ENCODE measurements at places on chromosomes 6 and 20.

GRCh38 chr6:37232430-37233017 lies 25.0 kb upstream of the TBC1D22B start:
- no peak for DNase-seq

DNA sequence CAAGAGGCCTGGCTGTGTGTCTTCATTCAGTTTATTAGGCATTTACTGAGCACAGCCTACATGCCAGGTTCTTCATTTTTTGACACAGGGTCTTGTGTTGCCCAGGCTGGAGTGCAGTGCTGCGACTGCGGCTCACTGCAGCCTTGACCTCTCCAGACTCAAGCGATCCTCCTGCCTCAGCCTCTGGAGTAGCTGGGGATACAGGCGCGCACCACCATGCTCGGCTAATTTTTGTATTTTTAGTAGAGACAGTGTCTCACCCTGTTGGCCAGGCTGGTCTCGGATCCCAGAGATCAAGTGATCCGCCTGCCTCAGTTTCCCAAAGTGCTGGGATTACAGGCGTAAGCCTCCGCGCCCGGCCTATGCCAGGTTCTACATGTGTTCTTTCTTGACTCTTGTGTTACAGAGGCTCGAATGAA lies 601 bp upstream of the ATRN start:
- no peak for DNase-seq

DNA sequence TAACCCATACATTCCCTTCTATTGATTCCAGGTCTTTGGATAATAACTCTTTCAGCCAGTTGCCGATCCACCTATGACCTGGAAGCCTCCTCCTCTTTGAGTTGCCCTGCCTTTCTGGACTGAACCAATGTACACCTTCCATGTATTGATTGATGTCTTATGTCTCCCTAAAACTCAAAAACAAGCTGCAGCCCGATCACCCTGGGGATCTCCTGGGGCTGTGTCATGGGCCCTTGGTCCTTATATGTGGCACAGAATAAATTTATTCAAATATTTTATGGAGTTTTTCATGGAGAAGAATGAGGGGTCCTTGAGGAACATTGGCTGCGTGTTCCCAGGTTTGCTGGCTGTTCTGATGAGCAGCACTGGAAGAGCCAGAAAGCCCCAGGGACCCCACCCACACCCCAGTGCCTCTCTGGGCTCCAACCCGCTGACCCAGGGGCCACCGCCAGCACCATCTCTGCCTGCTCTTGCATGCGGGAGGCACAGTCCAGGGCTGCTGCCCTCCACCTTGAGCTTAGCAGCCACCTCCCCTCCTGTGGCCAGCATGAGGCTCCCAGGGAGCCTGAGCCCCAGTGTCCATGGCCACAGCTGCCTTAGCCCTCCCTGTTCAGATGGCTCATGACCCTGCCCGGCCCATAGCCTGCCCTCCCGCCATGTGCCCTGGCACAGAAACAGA lies 36.5 kb upstream of the CST7 start:
- DNase-seq: no peak

DNA sequence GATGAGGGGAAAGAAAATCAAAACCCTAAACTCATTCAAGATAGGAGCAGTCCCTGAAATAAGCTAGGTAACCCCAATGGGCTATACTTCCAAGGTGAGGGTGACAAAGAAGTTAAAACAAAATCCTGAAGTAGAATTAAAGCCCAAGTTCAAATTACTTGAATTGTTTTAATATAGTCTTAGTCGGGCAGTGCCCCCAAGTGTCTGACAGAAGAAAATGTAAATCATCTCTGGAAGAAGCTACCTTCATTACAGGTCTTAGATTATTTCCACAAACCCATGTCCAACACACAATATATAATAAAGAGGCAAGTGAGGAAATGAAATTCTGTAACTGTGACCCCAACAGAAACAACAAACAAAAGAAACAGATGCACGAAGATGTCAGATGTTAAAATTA lies 36.8 kb upstream of the L3MBTL3 start:
- no peak for DNase-seq

- DNase-seq: no peak
Observed at GRCh38 chr20:34210271-34210670, 31.0 kb upstream of the ASIP start.

GRCh38 chr20:10487142-10488136 lies 52.3 kb downstream of the SLX4IP start:
- no peak for DNase-seq

DNA sequence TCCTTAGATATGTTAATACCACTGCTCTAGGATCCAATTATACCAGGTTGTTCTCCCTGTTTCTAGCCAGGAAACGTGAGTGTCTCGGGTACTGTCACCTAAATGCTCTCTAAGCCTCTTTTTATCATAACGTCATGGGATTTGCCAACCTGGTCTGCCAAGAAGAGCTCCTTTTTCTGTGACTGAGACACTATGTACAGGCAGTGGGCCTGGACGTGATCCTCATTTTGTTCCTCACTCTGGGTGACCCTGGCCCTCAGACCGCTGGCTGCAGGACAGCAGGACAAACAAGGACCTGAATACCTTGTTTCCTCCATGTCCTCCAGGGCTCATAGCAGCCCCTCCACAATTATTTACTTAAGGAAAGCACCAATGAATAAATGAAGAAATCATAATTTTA lies 69.1 kb downstream of the CD164 start:
- DNase-seq: no peak

DNA sequence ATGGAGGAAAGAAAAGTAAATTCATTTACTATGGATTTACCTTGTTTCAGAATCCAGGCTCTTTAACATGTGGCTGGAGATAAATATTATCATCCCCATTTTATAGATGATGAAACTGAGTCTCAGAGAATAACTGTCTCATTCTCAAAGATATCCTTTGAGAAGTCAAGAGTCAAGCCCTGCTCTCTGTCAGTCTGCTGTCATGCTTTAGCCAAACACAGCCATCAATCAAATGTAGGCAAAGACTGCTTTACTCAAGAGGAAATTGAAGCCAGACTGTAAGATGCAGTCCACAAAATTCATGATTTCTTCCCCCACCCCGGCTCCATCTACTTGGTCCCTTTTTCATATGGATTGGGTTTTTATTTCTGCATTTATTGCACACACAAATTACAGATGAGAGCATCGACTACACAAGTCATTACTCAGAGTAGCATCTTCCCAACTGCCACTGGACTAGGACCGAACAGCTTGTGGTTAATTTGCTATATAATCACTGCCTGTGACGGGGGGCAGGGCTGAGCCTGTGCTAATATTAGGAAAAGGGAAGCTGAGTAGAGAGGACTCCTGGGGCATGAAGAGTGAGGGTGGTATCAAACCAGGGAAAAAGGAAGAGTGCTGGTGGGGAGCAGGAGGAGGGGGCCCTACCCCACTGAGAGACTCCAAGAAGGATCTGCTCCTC lies 102.7 kb upstream of the TOP1 start:
- no peak for DNase-seq

DNA sequence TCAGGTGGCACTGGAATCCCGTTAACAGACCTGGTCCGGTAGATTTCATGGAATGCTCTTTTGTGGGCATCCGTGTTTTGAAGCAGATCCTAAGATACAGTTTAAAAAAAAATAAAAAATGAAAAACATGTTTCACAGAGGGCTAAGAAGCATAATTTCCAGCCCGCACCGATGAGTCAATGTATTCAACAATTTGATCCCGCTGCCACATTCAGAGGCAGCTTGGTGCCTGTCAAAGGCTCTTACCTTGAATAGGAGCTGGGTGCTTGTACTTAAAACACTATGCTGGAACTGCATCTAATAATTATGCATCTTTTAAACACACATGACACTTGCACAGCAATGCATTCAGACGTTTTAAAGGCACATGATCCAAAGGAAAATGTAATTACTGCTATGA lies 164.8 kb downstream of the SYNE1 start:
- no peak for DNase-seq

DNA sequence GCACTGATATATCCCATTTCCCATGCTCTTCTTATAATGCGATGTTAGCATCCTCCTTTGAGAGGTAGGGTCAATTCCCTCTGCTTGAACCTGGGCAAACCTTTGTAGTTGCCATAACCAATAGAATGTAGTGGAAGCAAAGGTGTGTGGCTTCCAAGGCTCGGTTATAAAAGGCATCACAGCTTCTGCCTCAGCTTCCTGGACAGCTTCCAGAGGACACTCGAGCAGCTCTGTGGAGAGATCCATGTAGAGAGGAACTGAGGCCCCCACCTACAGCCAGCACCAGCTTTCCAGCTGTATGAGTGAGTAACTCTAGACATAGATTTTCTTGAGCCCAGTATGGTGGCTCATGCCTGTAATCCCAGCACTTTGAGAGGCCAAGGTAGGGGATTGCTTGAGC lies 36.7 kb downstream of the FGD2 start:
- DNase-seq: no peak

GRCh38 chr6:134000443-134000842 lies 47.4 kb downstream of the TBPL1 start:
- no peak for DNase-seq

- no peak for DNase-seq
Observed at GRCh38 chr6:7644417-7644816, 54.4 kb downstream of the SNRNP48 start.

DNA sequence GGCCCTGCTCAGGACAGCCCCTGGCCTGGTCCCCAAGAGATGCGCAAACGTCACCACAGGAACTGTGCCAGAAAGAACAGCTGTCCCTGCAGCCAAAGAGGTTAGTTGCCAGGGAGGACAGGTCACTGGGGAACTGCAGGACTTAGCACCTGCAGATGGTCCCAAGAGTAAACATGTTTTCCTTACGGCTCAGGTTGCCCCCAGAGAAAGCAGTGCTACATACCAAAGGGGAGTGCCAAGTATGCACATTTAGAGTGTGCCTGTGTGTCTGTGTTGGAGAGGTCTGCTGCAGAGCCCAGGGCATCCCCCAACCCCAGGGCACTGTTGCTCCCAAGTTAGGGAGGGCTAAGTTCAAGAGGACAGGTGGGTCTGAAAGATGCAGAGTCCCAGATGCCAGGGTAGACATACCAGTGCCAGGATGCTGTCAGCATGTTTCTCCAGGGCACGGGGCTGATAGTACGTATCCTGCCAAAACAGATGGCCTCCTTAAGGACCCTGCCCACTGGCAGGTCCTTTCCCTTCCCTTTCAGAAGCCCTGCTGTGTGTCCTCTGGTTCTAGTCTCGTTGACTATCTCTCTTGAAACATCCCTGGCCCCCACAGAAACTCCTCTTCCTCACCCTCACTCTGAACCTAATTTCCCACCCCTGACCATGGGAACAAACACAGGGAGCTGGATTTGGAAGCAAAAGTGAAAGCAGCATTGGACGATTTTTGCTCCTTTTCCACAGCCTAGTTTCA lies 1.3 kb downstream of the ABHD16A start:
- DNase-seq: no peak

GRCh38 chr20:7596541-7596940 lies 343.7 kb downstream of the HAO1 start:
- DNase-seq: no peak

DNA sequence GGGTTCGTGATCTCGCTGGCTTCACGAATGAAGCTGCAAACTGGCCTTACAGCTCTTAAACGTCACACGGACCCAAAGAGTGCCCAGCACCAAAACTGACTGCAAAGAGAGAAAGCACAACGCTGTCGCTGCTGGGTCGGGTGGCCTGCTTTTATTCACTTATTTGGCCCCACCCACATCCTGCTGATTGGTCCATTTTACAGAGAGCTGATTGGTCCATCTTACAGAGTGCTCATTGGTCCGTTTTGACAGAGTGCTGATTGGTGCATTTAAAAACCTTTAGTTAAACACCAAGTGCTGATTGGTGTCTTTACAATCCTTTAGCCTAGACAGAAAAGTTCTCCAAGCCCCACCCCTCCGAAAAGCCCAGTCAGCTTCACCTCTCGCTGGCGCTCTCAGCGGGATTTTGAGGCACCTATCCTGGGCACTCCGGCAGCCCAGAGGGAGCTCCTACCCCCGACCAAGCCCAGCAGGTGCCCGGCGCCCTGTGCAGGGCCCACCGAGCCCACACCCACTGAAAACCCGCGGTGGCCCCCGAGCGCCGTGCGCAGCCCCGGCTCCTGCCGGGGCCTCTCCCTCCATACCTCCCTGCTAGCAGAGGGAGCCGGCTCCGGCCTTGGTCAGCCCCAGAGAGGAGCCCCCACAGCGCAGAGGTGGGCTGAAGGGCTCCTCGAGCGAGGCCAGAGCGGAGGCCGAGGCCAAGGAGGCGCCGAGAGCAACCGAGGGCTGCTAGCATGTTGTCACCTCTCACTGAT lies 40.0 kb upstream of the SMAP1 start:
- DNase-seq: no peak

- no peak for DNase-seq
Observed at GRCh38 chr20:23702021-23702420, 13.2 kb upstream of the CST4 start.

DNA sequence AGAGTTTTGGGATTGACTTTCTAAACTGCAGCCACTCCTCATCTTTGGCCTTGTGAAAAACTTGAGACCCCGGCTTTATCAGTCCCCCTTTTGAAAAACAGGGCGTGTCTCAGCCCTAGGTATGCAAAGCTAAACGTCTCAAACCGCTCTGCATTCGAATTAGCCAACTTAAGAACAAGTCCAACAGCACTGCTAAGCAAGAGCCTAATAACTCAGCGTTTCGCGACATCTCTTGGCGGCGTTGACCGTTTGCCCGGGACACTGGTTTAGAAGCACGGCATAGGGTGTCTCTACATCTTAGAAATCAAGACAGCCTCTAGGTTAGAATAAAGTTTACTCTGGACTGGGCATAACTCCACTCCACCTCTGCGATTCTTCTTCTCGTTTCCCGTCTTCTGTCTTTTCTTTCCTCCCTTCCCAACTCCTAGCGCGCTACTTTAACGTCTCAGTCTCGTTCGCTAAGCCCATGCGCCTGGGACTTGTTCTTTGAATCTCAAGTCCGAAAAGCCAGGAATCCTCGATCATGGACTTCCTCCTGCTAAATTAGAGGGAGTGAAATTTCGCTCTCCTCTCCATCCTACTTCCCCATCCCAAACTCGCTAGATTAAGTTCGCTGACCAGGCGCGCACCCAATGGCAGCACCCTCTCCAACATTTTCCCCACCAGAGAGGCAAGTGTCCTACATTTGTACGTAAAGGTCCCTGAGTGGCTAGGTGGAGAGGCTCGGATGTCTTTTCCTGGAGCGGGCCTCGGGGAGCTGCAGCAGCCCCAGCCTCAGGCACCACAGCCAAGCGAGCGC lies 10.5 kb upstream of the TFAP2A start:
- DNase-seq: no peak

DNA sequence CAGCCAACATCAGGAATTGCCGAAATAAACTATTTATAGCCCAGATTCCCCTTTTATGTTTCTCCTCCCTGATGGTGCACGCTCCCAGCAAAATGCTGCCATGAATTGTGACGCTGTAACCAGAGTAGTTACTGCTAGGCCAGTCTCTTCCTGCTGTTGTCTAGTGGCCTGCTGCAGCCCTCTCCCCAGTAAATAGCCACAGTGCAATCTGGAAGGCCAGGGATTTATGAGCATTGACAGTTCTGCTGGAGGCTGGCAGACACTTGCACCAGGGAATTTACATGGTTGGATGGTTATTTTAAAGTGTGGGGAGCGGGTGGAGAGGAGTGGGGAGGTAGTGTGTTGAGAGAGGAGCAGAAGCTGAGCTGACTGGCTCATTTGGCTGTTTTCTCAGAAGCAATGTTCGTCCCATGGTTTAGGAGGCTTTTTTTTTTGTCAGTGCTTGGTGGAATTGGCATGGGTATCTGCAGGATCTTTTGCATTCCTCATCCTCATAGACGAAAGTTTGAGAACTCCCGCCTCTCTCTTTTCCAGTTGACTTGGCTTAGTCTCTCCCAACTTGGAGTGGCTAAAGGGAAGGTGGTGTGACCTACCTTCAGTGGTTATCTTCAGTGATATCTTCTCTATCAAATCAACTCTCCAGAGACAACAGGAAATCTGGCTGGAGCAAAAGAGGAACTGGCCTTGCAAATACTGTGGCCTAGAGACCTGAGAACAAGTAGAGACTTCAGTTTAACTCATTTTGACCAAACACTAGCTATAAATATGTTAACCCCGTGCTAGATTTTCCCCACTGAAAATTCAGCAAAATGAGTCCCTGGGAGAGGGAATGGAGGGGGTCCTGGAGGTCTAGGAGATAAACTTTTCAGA lies 99.3 kb upstream of the VSTM2L start:
- no peak for DNase-seq

Data from stimulated activated CD4-positive, alpha-beta T cell treated with anti-CD3 and anti-CD28 coated beads, Interleukin-1b, Interleukin-23, amount 100 ng/mL, for 1 hour (primary cell).